Fibroblast of skin of left biceps (primary cell): ENCODE measurements at places on chromosomes 3 and 15.

- no peak for DNase-seq
Measured at GRCh38 chr3:127033786-127034185, 50.9 kb downstream of the PLXNA1 start.

- no peak for DNase-seq
Measured at GRCh38 chr15:48695827-48696573, 50.5 kb upstream of the FBN1 start.

DNA sequence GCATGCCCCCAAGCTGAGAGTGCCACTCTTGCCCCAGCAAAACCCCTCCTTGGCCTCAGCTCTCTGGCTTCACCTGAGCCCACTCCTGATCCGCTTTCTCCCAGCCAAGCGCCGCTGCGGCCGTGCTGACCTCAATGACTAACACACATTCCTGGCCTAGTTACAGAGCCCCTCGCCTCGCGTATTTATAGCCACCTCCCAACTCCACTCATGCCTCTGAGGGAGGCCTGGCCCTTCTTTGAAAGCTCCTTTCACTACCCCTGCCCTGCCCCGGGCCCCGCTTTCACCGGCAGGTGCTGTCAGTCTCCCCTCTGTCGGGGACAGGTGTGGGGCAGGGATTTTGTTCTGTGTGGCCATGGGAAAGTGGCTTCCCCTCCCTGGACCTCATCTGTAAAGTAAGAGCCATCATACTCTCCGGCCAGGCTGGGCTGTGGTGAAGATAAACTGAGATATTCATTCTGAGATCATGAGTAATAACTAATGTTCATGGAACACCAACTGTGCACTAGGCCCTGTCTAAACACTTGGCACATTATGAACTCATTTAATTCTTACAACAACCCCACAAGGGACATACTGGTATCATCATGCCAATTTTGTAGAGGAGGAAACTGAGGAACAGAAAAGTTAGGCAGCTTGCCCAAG, 13.2 kb upstream of the ATP2B2 start:
- DNase-seq: no peak

DNA sequence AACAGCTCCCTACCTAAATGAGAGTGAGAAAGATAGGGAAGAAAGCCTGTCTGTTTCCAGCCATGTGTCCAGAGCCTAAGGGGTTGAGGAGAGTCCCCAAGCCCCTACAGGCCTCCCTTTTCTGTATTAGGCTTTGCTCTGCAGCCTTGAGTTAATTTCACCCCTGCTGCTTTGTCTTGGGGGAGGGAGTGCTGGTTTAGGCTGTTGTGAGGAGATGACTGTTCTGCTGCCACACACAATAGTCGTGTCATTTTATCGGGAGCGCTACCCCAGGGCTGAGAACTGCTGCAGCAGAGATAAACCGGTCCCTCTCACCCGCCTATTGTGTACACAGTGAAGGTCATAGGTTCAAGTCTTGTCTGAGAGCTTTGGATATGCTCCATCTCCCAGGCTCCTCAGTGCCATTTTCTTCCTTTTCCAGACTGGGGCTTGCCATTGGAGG, 1.4 kb downstream of the ZNF609 start:
- DNase-seq: no peak

- DNase-seq: no peak
Measured at GRCh38 chr15:90697175-90697574, 20.0 kb upstream of the BLM start.

GRCh38 chr3:8143186-8143585, 358.4 kb upstream of the LMCD1 start:
- no peak for DNase-seq

DNA sequence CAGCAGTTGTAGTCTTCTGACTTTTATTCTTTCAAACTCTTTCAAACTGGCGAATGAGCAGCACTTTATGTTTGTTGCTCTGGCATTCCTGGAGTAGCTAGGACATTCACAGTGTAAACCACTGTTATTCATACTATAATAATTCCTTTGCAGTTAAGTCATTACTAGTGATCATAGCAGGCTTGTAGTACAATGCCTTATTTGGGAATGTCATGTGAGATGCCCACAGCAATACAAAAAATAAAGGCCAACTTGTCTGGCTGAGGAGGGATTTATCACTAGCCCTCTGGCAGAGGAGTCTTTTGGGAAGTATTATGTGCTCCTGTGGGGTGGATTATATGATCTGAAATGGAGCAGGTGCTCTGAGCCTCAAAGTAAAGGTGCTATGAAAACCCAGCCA, 197.2 kb downstream of the VGLL3 start:
- peak; percentile 96 for DNase-seq

- no peak for DNase-seq
Measured at GRCh38 chr15:42863572-42864239, 56.9 kb downstream of the TTBK2 start.

GRCh38 chr3:50436114-50436674, 67.2 kb downstream of the CACNA2D2 start:
- no peak for DNase-seq

DNA sequence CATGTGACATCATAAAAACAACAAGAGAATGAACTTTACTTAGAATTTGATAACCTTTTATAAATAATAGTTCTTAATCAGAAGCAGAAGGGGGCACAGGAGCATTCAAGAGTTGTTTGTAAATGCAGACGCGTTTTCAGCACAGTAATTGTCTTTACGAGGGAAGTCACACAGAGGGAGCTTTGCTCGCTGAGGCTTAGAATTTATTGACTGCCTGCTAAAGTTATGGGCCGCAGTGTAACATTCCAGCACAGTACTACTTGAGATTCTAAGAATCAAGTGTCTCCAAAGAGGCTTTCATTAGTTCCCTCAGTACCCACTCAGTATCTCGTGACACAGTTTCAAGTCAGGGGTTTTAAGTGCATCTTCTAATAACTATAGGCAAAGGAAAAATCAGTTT, 288.7 kb downstream of the NR2F2 start:
- DNase-seq: no peak

GRCh38 chr3:19155375-19155774, 7.1 kb downstream of the KCNH8 start:
- DNase-seq: no peak

DNA sequence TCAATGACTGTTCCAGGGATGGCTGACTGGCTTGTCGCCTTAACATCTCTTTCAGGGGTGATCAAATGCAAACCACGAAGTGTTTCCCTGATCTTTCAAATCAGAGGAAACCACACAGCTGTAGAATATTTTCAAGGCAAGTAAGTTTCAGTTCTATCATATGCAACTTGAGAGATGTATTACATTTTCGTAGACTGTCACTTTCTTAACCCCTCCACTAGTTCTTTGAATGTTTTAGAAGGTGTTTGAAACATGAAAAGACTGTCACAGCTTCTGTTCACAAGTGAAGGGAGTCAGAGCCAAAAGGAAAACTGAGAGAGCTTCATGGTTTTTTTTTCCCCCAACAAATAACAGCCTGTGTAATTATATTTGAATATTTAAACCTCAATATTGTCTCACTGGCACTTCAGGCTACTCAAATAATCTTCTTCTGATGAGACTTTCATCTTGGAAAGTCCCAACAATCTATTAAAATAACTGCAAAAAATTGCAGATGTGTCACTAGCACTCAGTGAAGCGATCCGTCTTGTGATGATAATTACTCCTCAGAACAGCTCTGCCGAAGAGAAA, 25.9 kb upstream of the CAPN7 start:
- DNase-seq: no peak

DNA sequence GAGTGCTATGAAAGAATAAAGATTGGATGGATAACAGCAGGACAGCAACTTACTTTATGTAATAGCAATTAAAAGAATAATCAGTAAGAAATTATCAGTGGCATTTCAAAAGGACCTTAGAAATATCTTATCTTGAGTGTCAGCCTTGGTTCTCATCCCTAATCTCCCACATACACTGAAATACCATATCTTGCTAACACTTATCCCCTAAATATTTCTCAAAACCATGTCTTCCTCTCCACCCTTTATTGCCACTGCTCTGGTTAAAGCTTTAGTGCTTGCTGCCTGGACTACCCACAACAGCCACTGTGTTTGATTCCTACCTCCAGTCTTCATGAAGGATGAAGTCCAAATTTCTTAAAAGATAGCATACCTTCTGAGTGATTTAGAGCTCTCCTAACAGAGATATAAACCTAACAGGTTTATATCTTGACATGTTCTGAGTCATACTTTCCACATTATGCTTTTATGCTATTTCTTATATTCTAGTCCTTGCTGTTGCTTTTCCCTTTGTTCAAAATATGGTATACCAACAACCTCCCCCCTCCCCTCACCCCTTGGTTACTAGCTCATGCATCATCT, 202.8 kb downstream of the RSRC1 start:
- DNase-seq: no peak
